ENCODE measurements at places on chromosomes 11 and 22.
A peak's percentile ranks its signal among the peaks of the same experiment; 100 is the strongest.

DNA sequence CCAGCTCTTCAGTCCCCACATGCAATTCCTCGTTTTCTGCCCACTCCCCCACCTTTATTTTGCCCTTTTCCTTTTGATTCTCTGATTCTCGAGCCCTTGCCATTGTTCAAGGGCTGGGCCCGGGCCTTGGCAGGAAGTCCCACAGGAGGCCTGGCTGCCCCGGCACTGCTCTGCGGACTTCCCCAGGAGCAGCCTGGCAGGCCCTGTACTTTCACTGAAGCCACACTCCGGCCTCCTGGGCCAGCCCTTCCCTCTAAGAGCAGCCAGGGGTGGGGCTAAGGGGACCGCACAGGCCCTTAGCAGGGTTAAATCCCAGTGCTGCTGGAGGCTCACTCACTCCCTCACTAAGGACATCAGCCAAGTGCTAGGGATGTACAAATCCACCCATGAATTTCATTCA is 4.1 kb downstream of the LRRC32 start:
- DNase-seq, result no peak

DNA sequence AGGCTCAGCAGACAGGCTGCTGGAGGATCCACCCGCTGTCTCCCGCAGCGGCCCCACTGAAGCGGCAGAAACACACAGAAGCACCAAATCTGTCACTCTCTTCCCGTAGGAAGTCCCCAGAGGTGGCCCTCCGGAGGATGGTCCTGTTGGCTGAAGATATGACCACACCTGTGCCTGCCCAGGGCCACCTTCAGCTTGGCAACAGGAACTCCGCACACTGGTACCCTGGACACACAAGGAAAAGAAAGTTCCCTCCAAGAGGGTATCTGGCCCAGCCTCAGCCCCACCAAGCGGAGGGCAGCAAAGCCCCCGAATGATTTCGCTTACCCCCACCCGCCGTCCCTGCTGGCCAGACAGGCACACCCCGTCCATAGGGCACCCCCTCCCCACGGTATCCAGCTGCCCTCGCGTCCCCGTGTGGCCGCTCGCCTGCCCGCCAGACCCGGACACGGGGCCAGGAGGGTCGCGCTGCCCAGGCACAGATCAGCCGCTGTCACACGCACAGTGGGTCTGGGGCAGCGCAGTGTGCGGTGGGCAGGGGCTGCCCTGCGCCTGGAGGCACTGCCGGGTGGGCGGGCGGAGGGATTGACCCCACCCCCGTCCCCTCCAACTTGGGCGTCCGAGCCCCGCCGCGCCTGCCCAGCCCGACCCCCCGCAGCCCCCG is 7.0 kb downstream of the RASSF7 start:
- no peak for DNase-seq

GRCh38 chr11:132131961-132132360 is 761.5 kb downstream of the NTM start:
- no peak for DNase-seq

DNA sequence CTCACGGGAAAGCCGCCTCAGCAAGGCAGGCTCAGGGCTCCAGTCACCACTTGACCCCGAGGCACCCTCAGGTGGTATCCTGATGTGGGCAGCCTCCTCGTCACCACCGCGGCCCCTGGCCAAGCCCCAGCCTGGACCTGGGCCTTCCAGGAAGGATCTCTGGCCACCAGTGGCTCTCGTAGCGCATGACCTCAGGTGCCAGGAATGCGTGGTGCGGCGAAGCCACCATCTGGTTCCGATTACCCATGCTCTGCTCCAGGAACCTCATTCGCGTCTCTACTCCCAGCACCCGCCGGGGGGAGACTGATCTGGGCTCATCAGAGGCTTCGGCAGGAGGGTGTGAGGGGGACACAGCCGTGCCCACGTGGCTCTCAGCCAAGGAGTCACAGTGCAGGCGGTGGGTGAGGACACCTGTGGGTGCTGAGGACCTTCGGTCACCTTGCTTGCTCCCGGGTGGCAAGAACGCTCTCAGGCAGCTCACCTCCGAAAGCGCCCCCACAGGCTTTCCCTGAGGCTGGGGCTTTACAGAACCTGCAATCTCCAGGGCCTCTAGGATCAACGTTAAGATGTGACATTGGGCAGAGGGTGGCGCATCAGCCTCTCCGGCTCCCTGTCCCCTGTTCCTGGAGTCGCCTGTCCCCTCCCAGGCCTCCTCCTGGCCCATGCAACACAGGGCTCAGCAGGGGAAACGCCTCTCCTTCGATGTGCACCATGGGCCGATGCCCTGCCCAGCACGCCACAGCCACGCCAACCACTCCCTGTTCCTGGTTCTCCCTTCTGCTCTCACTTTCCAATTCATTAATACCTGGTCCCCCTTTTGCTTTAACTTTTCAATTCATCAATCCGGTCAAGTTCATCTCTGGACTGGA is 39.0 kb downstream of the TBX1 start:
- DNase-seq, result no peak

- no peak for DNase-seq
These were observed 128.1 kb downstream of the DBX1 start for GRCh38 chr11:20032127-20032526.

- DNase-seq, result no peak
These were observed 59.6 kb downstream of the FLRT1 start for GRCh38 chr11:64095273-64095817.

DNA sequence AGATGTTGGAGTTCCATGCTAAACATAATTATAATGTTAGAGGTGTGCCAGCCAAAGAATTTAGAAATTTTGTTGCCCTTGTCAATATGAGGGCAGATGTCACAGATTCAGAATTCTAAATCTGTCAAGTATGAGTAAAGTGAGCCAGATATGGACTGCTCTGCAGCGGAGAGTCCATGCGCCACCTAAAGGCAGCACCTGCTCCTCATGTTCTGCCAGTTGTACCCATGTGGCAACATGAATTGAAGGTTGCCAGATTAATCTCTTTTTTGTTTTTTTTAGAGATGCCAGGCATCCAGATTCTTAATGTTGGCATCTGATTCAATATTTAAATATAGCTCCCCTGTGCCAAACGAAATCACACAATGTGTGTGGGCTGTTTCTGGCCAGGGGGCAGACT is 678.6 kb upstream of the ANO5 start:
- DNase-seq, result no peak

DNA sequence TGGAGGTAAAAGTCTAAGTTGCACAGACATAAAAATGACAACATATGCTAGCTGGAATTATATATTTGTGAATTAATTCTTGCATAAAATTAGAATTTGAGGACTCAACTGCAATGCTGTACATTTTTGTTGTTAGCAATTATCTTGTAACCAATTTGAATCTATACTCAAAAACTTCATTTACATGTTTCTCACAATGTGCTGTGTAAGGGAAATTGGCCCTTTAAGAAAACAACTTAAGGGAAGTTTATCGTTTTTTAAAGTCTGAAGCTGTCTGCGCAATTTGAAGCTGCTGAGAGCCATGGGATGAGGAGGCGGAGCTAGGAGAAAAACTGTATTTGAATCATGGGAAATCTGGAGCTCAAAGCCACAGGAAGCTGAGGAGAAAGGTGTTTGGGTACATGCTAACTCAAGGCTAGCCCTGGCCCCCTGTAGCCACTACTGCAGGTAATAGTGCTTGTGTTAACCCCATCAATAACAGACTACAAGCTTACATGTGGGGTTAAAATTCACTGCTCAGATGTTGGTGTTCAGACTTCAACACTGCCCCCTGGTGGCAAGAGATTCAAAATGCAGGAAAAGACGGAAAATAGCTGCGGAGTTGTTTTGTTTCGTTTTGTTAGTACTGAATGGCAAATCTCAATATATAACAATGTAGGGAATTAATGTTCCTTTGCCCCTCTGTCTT is 126.1 kb downstream of the BRD1 start:
- no peak for DNase-seq

DNA sequence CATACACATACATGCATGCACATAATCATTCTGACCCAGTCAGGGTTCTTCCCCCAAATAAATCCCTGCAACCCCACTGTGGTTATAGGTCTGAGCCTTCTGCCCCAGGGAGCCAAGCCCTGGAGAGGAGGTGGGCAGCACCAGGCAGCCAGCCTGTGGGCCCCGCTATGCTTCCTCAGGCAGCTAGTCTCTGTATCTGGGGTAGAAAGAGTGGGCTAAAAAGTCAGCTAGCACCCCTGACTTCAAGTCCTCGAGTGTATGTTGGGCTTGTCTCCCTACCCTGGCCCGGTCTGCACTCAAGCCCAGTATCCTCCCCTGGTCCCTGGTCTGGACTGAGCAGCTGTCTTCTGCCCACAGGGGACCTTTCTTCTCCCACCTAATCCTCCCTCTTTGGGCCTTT is 28.0 kb downstream of the KCNQ1OT1 start:
- no peak for DNase-seq

- DNase-seq, result peak; percentile 58
These were observed 52.2 kb upstream of the CEP126 start for GRCh38 chr11:101862391-101863233.

DNA sequence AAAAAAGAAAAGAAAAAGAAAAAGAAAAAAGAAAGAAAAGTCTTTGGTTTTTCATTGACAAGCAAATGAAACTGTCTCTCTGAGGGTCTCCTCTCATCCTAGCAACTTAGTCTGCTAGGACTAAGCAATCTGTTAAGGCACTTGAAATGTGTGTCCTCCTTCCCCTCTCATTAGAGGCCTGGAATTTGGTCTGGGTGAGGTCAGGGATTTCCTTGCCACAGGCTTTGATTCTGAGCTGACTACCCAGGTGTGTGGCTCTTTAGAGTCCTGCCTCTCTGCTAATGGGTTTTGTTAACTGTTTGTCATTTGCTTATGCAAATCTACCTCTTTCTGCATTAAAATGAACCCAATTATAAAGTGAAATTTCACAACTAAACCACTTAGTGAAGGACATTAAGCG is 18.3 kb upstream of the PKNOX2 start:
- no peak for DNase-seq

- peak; percentile 91 for DNase-seq
These were observed 1.1 kb upstream of the EXT2 start for GRCh38 chr11:44094260-44094868.

- no peak for DNase-seq
These were observed 22.9 kb upstream of the TLCD5 start for GRCh38 chr11:120302001-120302805.

DNA sequence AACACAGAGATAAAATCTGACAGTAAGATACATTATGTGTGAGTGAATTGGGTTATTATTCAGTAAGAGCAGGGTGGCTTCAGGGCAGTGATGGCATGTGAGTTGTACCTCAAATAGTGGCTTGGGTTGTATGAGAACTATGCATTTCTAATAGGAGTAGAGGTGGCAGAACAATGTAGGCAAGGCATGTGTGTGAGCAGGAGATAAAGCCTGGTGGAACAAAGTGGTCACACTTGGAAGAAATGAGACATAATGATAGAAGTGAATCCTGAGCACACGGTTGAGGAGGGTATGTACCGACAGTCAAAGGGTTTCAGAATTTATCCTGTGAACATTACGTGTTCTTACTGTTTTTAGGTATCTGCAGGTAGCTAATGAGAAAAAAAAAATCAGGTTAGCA is 159.3 kb downstream of the CASP12 start:
- peak; percentile 20 for DNase-seq

GRCh38 chr22:23579870-23580575 is at the start of gene IGLL1:
IGLL1 (minus strand) TSS chr22:23580290; CDS start chr22:23580190, 100 bp downstream.
- DNase-seq, result no peak

GRCh38 chr11:45264839-45265515 is 21.2 kb downstream of the SYT13 start:
- peak; percentile 83 for DNase-seq

DNA sequence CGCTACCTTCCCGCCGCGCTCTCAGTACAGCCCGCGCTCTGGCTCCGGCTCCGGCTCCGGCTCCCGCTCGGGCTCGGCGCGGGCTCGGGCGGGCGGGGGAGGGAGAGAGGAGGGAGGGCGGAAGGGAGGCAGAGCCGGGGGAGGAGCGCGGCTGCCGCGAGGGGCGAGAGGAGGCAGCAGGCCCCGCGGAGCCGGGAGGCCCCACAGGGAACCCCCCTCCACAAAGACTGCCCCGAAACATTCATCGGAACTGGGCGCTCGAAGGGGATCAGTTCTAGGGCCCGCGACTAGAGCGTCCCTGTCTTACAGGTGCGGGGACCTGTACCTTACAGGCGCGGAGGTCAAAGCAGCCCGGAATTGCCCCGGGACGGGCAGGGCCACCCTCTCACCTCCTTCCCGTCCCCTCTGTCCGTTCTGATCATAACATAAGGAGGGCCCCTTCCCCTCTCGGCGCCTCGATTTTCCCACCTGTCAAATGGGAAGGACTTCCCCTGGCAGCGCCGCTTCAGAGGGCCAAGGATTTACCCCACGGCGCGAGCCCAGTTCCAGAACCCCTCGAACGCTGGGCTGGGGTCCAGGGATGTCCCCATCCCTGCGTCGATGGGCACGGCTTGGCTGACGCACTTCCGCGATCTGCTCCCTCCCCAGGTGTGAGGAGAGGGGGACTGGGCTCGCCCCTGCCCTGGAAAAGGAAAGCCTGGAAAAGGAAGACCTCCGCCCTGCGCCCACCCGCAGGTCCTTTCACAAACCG is at the start of gene SHISA8:
TSS of gene SHISA8 (minus strand) at position 40 of the 751 bp plus-strand sequence. CDS start 407 bp downstream, outside the sequence.
- DNase-seq, result no peak

- DNase-seq, result no peak
These were observed 138.1 kb downstream of the SBF2 start for GRCh38 chr11:10155793-10156490.

- no peak for DNase-seq
These were observed 1.6 kb upstream of the GSTT4 start for GRCh38 chr22:24006914-24007214.

- no peak for DNase-seq
These were observed 16.7 kb upstream of the EHF start for GRCh38 chr11:34604145-34604544.

Measured in COLO829 (cell line).